ENCODE measurements at places on chromosomes 2 and 18.

DNA sequence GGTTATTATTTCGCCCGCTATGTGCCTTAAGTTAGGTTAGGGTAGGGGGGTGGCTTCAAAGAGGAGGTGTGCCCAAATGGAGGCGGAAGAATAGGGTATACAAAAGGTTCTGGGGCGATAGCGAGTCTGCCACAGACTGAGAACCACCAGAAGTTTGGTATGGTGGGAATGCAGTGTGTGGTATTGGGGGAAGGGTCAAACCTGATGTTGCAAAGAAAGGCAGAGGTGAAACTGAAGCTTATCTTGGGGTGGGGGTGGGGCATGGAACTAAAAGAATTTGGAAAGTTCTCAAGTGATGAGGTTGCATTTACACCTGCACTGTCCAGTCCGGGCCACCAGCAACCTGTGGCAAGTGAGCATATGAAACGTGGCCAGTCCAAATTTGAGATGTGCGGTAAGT, 11.8 kb upstream of the CCBE1 start:
- no peak for DNase-seq

GRCh38 chr2:7725171-7725849, 808.1 kb downstream of the RNF144A start:
- DNase-seq, result no peak

DNA sequence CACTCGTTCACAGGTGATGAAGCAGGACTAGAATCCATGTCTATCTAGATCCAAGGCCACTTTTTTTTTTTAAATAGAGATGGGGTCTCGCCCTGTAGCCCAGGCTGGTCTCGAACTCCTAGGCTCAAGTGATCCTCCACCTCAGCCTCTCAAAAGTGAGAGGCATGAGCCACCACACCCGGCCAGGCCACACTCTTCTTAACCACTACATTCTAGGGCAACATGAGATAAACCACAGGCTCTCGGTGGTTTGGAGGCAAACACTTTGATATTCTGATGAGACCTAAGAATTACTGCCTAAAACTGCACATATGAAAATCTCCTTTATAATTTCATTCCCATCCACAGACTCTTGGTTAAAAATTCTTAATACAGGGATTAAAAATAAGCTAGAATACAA, 51.8 kb downstream of the USP34 start:
- DNase-seq, result no peak

DNA sequence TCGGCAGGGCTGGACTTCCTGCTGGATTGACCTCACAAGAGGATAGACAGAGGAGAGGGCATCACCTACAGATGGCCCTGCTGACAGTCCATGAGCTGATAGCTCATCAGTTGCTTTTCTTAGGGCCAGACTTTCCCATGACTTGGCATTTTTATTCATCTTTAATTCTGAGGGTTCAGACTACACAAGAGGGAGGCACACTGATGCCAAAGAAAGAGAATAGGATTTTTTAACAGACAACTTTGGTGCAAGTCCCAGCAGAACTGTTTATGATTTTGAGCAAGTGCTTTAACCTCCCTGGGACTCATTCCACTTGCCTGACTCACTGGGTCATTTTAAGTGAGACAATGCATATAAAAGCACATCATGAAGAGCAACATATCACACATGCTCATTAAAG, 299.2 kb downstream of the INSIG2 start:
- DNase-seq, result no peak

GRCh38 chr18:61608316-61608715, 275.1 kb downstream of the CDH20 start:
- DNase-seq, result no peak

GRCh38 chr2:150402953-150403352, 84.5 kb downstream of the RND3 start:
- DNase-seq, result no peak

GRCh38 chr2:81767187-81767912, 1462.8 kb upstream of the LRRTM1 start:
- no peak for DNase-seq

All from stimulated activated CD8-positive, alpha-beta memory T cell treated with anti-CD3 and anti-CD28 coated beads, Interleukin-4, amount 100 ng/mL, for 4 hours (primary cell).